Stimulated activated CD4-positive, alpha-beta T cell treated with anti-CD3 and anti-CD28 coated beads, Interleukin-12 subunit alpha, Interleukin-12 subunit beta, amount 100 ng/mL, for 4 hours (primary cell): ENCODE measurements at places on chromosomes 13 and 19.

GRCh38 chr19:41813911-41814310 lies 17.5 kb downstream of the CEACAM3 start:
- no peak for DNase-seq

DNA sequence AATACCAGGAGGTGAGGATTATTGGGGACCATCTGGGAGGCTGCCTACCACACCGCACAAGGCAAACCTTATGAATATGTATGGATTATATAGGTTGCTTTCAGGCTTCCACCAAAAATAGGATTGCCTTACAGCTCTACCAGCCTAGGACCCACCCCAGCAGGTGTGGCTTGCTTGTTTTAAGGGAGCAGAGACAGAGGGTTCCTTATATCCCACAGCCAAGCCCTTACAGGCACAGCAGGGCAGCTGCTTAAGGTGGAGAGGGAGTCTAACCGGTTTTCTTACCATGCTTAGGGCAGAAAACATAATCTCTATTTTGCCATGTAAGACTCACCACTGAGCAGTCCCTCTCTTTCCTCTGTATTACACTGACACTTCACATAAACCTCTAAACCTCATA lies 16.1 kb upstream of the TTYH1 start:
- no peak for DNase-seq

GRCh38 chr13:100108913-100109507 lies 20.1 kb downstream of the PCCA start:
- DNase-seq, result no peak

DNA sequence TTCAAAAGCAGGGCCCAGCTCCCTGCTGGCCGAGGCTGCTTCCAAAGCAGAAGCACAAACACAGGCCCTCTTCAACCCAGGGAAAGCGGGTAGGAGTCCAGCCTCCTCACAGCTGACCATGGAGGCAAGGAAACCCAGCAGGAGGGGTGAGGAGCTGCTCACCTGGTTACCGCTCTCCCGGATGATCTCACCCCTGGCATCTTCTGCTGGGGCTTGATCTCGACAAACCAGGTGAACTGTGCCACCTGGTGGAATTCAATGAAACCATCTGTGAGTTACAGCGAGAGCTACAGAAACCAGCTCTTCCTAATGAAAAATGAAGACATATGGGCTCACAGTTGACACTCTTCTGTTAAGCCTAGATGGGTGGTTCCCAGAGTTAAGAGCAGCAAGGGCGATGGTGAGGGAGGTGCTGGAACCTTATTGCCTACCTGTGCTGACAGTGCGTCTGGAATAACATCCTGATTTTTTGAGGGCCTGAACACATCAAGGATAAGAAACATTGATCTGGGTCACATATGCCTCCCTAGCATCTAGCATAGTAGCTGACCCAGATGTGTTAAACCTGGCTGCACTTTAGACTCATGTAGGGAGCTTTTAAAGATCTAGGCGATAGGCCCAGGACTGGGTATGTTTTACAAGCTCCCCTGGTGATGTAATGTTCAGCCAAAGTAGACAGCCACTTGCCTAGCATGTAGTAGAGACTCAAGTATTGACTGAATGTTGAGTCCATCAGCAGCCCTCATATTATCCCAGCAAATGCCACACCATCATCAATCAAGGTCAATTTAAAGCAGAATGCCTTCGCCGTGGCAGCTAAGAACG lies 6.1 kb downstream of the DHRS12 start:
- peak; percentile 47 for DNase-seq

DNA sequence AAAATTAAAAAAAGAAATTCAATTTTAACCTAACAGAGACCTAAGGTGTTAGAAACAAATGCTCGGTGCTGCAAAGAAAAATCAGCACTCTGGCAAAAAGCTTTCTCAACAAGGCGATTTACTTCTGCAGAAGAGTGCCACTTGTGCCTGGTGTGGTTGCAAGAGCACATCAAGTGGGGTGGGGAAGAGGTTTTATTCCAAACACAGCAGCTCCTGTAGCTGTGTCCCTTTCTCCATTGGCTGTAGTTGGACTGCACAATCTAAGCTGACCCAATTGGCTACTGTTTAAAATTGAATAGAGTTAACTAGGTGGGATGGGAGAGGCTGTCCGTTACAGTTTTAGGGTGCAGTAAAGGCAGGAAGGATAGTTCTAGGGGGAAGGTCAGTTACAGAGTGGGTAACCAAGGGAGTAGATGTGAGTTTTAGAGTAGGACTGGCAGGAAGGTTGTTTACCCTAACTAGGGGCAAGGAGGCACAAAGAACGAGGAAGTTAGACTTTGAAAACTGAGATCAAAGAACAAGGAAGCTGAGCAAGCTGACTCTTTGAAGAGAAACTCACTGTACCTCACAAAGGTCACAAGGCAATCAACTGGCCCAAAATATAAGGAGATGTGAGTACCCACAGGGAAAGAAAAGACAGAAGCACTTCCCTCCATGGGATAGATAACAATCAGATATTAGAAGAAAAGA lies 145.7 kb downstream of the LIG4 start:
- DNase-seq, result no peak

- DNase-seq, result no peak
Observed at GRCh38 chr13:39776439-39776838, 121.0 kb downstream of the COG6 start.

- DNase-seq, result no peak
Observed at GRCh38 chr19:53870485-53870844, 2.8 kb downstream of the MYADM start.
